ENCODE measurements at places on chromosomes 16 and 17.

GRCh38 chr17:2967515-2967914 is 95.9 kb downstream of the OR1D5 start:
- DNase-seq: peak; percentile 34

DNA sequence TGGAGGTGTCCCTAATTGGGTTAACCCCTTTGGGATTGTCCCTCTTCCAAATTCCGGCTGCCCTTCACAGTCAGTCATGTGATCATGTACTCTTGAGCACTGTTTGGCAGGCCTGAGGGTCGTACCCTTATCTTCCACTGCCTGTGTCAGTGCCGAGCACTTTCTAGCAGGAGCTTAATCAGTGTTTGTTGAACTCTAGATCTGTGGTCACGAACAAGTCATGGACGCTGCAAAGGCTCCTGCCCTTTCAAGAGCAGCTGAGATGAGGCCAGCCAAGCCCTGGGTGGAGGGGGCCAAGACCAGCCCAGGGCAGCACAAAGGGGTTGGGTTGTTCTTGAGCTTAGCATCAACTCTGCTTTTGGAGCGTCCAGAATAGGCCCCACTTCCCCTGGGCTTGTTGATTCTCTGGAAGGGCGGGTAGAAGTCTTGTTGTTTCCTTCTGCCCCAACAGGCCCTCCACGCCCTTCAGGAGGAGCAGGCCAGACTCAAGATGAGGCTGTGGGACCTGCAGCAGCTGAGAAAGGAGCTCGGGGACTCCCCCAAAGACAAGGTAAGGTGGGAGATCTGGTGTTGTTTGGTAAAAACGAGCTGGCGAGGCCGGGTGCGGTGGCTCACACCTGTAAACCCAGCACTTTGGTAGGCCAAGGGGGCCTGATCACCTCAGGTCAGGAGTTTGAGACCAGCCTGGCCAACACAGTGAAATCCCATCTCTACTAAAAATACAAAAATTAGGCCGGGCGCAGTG is 5.3 kb downstream of the IFI35 start:
- DNase-seq: no peak

- peak; percentile 98 for DNase-seq
These were observed at the start of gene CPD for GRCh38 chr17:30378825-30379302. Gene CPD (plus strand): TSS chr17:30378927. CDS start chr17:30378981, 54 bp downstream.

DNA sequence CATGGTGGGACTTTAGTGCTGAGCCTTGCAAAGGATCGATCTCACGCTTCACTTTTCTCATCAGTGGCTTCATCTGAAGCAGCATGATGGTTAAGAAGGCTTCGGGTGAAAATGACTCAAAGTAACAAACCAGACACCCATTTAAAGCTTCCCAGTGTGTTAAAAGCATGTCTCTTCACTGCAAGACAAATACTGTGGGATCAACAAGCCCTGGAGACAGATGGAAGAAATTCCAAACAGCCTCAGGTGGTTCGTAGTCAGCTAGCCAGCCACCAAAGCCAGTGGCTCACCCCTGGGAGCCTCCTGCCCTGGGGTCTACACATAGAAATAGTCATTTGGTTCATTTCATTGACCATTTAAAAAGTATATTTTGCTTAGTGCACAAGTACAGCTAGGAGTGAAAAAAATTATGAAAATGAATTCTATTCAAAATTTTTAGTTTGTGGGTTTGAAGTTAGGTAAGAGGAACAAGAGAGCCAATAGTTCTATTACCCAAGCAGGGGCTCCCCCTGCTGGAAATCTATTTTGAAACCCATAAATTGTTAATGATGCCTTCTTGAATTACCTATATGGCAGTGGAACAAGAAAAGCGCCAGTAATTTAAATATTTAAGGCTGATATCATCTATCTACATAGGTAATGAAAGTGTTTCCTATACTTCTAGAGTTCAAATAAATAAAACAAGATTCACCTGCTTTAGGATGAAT is 51.6 kb downstream of the PMP22 start:
- DNase-seq: no peak

- DNase-seq: no peak
These were observed 80.8 kb downstream of the OMG start for GRCh38 chr17:31216031-31216751.

GRCh38 chr17:973053-973452 is 6.5 kb downstream of the NXN start:
- DNase-seq: no peak

DNA sequence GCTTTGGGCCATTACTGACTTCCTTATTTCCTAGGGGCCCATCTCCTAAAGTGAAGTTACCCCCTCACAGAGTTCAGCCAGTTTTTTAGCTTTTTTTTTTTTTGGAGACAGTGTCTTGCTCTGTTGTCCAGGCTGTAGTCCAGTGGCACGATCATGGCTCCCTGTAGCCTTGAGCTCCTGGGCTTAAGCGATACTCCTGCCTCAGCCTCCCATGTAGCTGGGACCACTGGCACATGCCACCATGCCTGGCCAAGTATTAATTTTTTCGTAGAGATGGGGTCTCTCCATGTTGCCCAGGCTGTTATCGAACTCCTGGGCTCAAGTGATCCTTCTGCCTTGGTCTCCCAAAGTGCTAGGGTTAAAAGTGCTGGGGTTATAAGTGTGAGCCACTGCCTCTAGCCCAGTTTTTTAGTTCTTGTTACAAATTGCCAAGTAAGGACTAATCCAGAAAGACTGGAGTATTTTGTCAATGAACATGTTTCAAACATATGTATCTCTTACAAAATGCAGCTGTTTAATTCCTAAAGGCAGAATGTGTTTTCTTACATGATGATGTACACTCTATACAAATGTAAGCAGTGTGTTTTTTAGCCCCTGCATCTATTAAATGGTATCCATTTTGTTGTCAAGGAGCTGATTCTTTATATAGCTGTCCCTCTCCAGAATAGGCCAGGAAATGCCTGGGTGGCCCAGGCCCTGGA is 49.1 kb upstream of the IL34 start:
- DNase-seq: no peak

DNA sequence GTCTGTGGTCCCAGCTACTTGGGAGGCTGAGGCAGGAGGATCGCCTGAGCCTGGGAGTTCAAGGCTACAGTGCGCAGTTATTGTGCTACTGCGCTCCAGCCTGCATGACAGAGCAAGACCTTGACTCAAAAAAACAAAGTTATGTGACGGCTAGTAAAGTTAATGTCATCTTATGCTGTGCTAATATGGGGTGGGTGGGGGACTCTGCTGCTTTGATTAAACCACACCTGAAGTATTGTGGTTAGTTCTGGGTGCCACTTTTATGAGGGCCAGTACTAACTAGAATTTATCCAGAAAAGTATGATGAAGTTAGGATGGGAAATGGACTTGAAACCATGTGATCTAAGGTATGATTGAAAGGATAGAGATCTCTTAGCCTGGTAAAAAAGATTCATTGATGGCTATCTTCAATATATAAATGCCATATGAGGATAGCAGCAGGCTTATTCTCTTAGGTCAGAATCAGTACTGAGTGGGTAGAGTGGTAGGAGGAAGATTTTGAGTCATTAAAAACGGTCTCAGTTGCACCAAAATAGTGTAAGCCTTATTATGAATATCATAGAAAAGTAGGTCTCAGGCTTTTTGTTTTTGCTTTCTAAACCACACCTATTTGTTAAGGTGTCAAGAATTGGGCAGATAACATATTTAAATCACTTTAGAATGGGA is 5.6 kb downstream of the WSB1 start:
- no peak for DNase-seq

GRCh38 chr16:24853830-24854229 is 8.1 kb downstream of the SLC5A11 start:
- peak; percentile 61 for DNase-seq

DNA sequence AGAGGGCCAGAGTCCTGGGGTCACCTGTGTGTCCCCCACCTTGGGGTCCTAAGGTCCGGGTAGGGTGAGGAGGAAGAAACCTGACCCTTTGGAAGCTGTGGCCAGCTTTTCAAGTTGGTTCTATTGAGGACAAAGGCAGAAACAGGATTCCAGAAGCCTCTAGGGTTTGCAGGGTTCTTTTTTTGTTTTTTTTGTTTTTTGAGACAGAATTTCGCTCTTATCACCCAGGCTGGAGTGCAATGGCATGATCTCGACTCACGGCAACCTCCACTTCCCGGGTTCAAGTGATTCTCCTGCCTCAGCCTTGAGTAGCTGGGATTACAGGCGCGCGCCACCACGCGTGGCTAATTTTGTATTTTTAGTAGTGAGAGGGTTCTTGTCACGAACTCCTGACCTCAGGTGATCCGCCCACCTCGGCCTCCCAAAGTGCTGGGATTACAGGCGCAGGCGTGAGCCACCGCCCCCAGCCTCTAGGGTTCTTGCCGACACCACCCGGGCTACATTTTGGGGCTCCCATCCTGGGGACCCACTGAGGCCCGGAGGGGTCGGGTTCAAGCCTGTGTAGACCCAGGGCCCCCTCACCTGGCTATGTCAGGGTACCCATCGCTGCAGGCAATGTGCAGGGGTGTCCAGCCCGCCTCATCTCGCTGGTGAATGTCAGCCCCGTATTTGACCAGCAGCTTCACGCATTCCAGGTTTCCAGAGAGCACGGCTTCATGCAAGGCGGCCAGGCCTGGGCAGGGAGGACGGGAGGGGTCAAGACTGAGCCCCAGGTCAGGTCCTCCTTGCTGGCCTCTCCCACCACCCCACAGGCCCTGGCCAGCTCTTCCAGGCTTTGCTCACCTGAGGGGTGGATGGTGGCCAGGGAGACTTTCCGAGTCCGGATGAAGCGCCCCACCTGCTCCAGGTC is 674 bp downstream of the PPP1R27 start:
- no peak for DNase-seq

- no peak for DNase-seq
These were observed 42.8 kb downstream of the MRC2 start for GRCh38 chr17:62670202-62670821.

DNA sequence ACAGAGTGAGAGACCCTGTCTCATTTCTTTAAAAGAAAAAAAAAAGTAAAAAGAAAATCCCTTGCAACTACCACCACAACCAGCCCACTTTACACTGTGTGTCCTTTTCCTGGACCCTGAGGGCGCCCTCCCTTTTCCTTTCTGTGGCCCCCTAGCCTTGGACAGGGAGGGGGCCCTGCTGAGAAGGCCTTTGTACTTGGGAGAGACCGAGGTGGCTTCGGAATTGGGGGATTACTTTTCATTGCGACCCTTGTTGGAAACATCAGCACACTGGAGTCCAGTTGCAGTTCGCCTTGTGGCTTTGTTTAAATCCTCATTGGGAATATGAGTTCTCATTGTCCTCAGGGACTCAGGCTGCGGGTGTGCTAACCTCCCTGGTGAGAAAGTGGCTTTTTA is 9.4 kb upstream of the DNASE1 start:
- no peak for DNase-seq

DNA sequence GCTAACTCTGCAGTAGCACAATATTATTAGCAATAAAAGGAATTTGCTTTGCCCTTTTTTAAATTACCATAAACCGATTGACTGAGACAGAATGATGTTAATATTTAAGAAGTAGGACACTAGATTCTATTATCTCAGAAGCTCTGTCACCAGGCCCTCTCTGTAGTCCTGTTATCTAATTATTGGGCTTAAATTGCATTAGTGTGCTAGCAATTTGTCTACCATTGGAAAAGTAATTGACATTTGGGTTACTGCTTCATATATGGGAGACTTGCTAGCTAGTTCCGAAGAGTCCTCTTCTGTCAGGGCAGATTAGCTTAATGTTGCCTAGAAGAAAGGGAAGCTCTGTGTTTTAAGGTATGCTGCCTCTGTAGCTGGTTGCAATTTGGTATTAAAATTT is 1107.3 kb upstream of the EEF2KMT start:
- no peak for DNase-seq

DNA sequence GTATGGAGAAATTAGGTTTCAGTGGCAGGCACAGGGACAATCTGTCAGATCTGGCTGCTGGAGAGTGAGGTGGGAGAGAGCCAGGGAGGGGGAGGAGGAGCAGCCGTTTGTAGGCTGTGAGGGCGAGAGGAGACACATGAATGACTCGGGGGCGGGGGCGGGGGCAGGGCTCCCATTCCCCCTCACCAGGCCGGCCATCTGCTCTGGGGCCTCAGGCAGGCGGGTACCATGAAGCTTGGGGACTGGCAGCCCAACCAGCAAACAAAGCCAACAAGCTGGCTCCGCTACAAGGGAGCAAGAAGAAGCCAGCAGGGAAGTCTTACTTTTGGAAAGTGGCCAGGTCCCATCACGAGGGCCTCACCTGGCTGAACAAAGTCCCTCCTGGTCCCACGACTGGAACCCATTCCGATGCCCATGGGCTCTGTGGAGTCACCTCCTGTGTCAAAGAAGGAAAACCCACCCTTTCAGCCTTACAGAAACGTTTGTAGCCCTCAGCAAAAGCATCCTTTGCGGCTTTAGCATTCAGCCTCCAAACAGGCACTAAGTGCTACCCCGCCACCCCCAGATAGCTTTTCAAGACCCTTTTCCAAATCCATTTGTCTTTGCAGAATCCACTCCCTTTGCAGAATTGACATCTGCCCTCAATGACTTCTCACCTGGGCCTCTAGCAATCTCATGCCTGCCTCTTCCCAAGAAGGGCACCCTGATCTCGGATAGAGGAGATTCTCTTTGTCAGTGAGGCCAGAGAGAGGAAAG is 9.2 kb upstream of the SSTR2 start:
- DNase-seq: no peak

- no peak for DNase-seq
These were observed 3.8 kb downstream of the TNRC6C start for GRCh38 chr17:77962348-77962747.

DNA sequence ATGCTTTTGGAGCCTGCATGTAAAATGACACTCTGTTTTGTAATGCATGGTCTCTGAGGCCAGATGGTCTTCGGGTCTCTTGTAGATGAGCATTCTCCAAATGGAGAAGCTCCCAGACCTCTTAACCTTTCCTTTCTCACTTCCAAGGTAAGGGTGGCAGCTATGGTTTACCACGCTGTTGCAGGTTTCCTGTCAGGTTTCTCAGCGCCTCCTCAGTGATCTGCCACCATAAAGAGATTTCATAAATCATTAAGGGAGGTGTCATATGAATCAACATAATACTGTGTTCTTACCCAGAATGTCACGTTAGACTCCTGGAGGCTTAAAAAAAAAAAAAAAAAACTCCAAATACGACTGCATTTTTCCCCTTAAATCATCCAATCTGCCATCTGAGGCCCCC is 787.4 kb upstream of the EEF2KMT start:
- DNase-seq: no peak

GRCh38 chr17:3012926-3013581 is 50.4 kb downstream of the OR1D5 start:
- peak; percentile 59 for DNase-seq

DNA sequence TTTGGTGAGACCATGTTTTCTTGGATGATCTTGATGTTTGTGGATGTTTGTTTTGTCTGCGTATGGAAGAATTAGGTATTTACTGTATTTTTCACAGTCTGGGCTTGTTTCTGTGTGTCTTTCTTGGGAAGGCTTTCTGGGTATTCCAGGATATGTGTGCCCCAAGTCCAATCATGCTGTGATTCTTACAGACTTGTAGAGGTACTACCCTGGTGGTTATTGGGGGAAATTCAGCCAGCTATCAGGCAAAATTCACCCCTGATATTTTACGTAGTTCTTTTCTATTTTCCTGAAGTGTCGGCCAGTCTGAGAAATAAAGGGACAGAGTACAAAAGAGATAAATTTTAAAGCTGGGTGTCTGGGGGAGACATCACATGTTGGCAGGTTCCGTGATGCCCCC is 33.4 kb upstream of the ARL4D start:
- DNase-seq: no peak

All from mucosa of gallbladder (tissue), 1 donor.